CD4-positive, alpha-beta T cell treated with Interleukin-10 for 1 hour (primary cell): ENCODE measurements at places on chromosomes 2 and 18.

- peak; percentile 2 for DNase-seq
These were observed 100.6 kb downstream of the DYM start for GRCh38 chr18:49359732-49360444.

GRCh38 chr2:75375646-75376582 lies 176.6 kb upstream of the TACR1 start:
- DNase-seq: no peak

- no peak for DNase-seq
These were observed 156.0 kb downstream of the TANC1 start for GRCh38 chr2:159124441-159124911.

GRCh38 chr2:236158969-236159777 lies 9.0 kb downstream of the GBX2 start:
- DNase-seq: no peak

DNA sequence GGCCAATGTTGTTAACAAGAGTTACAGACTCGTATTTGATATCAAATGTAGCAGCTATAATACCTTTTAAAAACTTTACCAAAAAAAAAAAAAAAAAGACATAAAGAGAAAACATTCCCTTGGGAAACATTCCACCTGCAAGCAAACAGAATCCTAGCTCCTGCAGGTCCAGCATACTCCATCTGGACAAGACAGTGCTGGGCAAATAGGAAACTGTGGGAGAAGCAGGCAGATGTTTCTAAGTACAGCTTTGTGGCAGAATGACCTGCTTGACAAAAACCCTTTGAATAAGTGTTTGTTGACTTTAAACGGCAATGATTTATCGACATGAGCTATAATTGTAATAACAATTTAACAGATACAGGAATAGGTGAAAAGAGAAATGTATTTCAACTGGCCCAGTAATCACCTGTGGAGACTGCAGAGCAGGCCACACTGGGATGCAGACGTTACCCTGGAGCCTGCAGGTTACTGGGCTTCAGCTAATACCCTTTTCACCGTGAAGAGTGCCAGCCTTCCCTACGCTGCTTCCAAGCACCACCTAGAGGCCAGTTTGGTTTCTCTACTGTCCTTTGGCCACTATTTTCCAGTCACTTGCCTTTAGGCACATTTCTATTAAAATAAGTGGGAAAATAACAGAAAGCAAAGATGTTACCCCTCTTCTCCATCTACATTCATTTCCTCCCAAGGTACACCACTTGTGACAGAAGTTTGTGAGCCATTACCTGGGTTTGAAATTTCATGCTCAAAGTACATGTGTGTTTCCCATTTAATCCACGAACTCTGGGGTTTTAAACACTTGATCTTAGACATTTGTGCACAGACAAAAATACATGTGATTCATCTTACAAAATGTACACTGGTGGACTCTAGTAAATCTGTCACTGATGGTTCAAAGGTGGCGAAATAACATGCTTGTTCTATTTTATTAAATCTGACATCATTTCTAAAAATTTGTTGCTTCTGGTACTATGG lies 96.9 kb upstream of the ZNF397 start:
- DNase-seq: peak; percentile 49

GRCh38 chr2:23498943-23499342 lies 114.0 kb downstream of the KLHL29 start:
- DNase-seq: no peak

DNA sequence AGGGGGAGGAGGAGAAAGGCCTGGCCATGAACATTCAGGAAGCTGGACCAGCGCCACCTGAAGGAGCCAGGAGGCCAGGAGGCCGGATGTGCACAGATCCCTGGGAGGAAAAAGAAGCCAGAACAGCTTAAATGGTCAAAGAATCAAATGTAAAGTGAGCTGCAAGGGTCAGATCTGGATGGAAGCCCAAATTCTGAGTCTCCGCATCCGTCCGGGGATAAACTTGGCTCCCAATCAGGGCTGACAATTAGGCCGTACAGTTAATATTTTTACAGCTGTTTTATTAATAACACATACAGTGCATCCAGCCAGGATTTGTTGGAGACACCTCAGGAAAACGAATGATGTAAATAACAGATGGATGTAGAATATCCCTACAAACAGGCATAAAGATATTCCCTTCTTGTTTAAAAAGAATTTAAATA lies 495.1 kb upstream of the TCF4 start:
- no peak for DNase-seq

- peak; percentile 83 for DNase-seq
These were observed 6.3 kb downstream of the ANKRD53 start for GRCh38 chr2:70984576-70985282.

DNA sequence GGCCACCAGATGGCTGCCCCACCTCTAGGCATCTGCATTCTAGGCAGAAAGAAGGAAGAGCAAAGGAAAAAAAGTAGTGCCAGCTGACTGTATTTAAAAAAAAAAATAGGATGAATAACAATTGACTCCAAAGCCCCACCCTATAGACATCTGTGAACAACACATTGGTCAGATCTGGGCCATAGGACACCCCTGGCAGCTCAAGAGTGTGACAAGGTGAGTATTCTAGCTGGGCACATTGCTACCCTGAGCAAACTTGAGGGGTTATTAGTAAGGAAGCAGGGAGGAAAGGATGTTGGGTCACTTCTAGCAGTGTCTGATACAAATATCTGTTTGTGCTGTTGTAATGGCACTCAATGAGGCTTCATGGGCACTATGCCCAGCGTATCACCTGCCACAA lies 58.6 kb upstream of the NPAS2 start:
- DNase-seq: no peak

GRCh38 chr18:5195656-5196055 lies 1.4 kb downstream of the AKAIN1 start:
- no peak for DNase-seq

DNA sequence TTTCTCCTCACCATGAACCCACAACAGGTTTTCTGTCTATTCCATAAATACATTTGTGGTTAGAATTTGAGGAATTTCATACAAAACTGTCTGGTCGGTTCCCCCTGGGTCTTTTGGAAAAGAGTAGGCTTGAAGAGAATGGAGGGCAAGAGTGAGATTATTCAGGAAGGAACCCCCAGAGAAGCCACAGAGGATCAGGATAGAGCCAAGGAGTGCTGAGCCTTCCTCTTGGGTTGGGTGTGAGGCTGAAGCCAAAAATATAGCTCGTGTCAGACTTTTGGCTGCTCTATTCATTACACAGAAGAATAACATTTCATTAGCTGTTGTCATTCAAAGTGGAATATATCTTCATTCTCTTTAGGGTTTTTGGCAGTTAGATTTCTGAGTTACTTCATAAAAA lies 45.9 kb upstream of the YES1 start:
- no peak for DNase-seq

- DNase-seq: no peak
These were observed 40.7 kb upstream of the BBS5 start for GRCh38 chr2:169438466-169439072.

- DNase-seq: no peak
These were observed 495.7 kb downstream of the TSN start for GRCh38 chr2:122251158-122251557.

GRCh38 chr2:42371611-42372473 lies 10.8 kb upstream of the COX7A2L start:
- DNase-seq: no peak

- peak; percentile 15 for DNase-seq
These were observed 221.9 kb downstream of the DYM start for GRCh38 chr18:49238433-49239042.

DNA sequence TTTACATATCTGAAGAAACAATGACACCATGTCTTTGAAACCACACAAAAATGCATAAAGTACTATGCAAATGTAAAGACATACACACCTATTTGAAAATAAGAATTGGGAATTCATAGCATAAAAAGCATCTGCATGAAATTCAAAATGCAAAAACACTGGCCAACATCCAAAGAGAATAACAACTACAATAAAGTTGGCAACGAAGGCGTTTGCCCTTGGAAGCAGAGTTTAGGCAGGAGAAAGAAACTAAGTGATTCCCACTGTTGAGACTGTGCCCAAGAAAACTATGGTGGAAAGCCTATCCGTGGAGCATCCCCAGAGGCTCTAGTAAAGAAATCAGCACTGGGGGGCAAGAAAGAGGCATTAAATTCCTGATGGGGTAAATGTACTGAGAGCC lies 292.8 kb downstream of the RIT2 start:
- DNase-seq: no peak
